CD4-positive, alpha-beta T cell treated with Interleukin-4 for 4 hours (primary cell): ENCODE measurements at places on chromosomes 2 and 18.

DNA sequence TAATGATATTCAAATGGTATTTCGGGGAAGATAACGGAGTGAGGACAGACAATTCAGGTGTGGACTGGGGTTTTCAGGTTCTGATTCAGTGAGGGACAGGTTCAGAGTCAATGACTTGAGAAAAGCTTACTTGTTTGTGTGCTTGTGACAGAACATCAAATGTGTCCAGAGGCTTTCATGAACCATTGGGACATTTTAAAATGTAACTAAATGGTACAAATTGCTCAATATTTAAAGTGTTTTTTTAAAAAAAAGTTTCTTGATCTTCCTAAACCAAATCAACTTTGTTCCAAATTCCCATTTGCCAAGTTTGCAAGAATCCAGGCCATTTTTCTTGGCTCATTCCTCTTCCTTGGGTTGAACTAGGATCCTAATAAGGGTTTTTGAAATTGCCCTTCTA, 59.4 kb upstream of the BZW1 start:
- no peak for DNase-seq

- DNase-seq, result no peak
Measured at GRCh38 chr2:160582490-160583145, 89.0 kb upstream of the RBMS1 start.

- DNase-seq, result no peak
Measured at GRCh38 chr2:2799151-2799697, 468.1 kb upstream of the MYT1L start.

GRCh38 chr2:96800061-96801004, 15.7 kb upstream of the CNNM3 start:
- DNase-seq, result no peak
